ENCODE measurements at places on chromosomes 7 and 10. TPM values are rescaled to one million over a fixed set of nuclear protein-coding genes. Genes with fewer than 3 reads are reported as not detected.
A peak's percentile ranks its signal among the peaks of the same experiment; 100 is the strongest.

GRCh38 chr7:30445770-30446169 is 32.8 kb downstream of the NOD1 start:
- peak; percentile 92 for DNase-seq
- H3K27ac ChIP-seq, result peak overlapping the region; percentile 54
- H3K36me3 ChIP-seq, result peaks cover 12% of the 10 kb centered on the region
- peaks cover 6% of the 10 kb centered on the region for H3K4me1 ChIP-seq

GRCh38 chr7:131189488-131189887 is 138.2 kb upstream of the MKLN1 start:
- no peak overlapping the region for H3K4me3 ChIP-seq
- H3K27me3 ChIP-seq, result no peaks in the 10 kb centered on the region
- H3K4me1 ChIP-seq, result peaks cover 42% of the 10 kb centered on the region
- H3K36me3 ChIP-seq, result peaks cover 2% of the 10 kb centered on the region
- peak overlapping the region; percentile 90 for H3K27ac ChIP-seq
- DNase-seq, result peak; percentile 60

- peak overlapping the region; percentile 82 for H3K27ac ChIP-seq
- H3K4me1 ChIP-seq, result peaks cover 81% of the 10 kb centered on the region
- peak overlapping the region; percentile 77 for H3K4me3 ChIP-seq
- DNase-seq, result no peak
- H3K27me3 ChIP-seq, result no peaks in the 10 kb centered on the region
- peaks cover 93% of the 10 kb centered on the region for H3K36me3 ChIP-seq
These were observed 11.6 kb downstream of the GATA3 start for GRCh38 chr10:8066124-8066523.

PCGF6 gene
- total RNA-seq, result 19.7 TPM

DNA sequence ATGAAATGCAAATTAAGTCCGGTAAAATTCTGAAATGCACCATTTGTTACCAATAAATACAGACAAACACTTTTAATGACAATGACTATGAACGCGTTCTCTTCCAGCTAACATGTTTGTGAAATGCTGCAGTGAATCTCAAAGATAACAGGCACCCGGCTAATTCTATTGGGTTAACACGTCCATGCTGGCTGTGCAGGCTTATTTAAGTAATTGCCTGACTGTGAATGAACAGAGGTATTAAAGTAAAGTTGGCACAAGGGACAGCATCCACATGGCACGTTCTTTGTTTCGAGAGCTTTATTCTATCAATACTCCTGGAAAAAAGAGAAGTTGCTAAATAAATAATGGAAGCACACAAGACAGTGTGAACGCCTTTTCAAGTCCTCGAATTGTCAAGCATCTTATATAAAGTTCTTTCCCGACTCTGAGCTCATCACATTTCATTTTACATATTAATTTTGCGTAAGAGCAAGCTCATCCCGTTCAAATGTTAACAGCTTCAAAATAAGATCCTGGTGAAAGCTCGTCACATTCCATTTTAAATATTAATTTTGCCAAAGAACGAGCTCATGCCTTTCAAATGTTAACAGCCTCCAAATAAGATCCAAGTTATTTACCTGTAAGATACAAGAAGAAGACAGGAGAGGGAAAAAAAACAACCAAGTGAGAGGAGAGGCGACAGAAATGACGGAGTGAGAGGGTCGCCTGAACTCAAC is 111.3 kb upstream of the RHEB start:
- H3K27me3 ChIP-seq, result peaks cover 2% of the 10 kb centered on the region
- H3K4me3 ChIP-seq, result peak overlapping the region; percentile 92
- H3K4me1 ChIP-seq, result peaks cover 24% of the 10 kb centered on the region
- peaks cover 6% of the 10 kb centered on the region for H3K36me3 ChIP-seq
- DNase-seq, result no peak
- peak overlapping the region; percentile 85 for H3K27ac ChIP-seq

DHX32 gene
- total RNA-seq, result 14.0 TPM

GRCh38 chr7:107874605-107875446 is 16.2 kb upstream of the DLD start:
- no peak overlapping the region for H3K27ac ChIP-seq
- H3K36me3 ChIP-seq, result no peaks in the 10 kb centered on the region
- DNase-seq, result peak; percentile 85
- no peak overlapping the region for H3K4me3 ChIP-seq
- H3K27me3 ChIP-seq, result peaks cover 6% of the 10 kb centered on the region

Measured in activated CD4-positive, alpha-beta T cell treated with anti-CD3 and anti-CD28 coated beads, Interleukin-2, amount 10 ng/mL, durations not matched to agents 24 days and 14 days (primary cell).